ENCODE measurements at places on chromosomes 2 and 18.

DNA sequence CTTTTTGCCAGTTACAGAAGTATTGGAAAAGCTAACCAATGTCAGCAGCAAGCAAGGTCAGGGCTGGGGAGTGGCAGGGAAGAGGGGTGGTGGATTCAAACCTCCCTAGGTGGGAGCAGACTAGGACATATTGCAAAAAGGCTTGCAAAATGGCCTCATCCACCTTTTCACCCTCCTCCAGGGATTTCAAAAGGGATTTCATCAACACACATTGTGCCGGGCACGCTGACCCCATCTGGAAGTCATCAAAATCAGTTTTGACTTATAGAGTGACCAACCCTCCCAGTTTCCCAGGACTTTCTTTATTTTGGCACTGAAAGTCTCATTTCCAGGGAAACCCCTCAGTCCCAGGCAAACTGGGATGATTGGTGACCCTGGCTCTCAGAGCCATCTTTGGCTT, 94.7 kb downstream of the BIN1 start:
- no peak for DNase-seq

- DNase-seq: no peak
Observed at GRCh38 chr18:63617915-63618234, 26.2 kb downstream of the SERPINB4 start.

- DNase-seq: no peak
Observed at GRCh38 chr18:26510337-26510736, 38.0 kb downstream of the KCTD1 start.

DNA sequence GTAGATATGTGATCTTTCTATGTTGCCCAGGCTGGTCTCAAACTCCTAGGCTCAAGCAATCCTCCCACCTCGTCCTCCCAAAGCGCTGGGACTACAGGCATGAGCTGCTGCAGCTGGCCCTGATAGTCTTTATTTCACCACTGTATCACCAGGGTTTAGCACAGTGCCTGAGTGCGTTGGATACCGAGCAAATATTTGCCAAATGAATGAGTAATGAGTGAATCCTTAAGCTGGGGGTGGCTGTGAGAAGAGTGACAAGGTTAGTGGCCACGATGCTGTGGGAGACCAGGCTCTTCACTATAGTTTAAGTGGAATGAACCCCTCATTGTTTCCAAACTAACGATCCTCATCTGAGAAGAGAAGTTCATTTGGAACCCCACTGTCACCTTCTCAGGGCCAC, 60.8 kb upstream of the FAM136A start:
- no peak for DNase-seq

DNA sequence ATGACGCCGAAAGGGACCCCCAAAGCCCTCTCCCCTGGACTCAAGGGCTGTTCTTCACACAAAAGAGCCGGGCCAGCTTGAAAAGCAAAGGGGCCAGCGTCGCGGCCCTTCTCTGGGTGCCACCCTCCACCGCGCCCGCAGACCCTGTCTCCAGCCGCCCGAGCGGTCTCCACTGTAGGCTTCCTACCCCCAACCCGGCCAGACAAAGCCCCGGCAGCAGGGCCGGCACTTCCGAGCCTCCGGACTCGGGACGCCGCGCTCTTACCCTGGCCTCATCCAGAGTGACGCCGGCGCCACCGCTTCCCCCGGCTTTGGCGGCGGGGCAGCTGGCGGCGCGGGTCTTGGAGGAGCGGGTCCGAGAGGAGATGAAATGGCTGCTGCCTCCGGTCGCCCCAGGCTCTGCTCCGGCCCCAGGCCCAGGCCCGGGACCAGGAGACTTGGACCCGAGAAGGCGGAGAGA, 603 bp downstream of the ATAD2B start:
- peak; percentile 69 for DNase-seq

DNA sequence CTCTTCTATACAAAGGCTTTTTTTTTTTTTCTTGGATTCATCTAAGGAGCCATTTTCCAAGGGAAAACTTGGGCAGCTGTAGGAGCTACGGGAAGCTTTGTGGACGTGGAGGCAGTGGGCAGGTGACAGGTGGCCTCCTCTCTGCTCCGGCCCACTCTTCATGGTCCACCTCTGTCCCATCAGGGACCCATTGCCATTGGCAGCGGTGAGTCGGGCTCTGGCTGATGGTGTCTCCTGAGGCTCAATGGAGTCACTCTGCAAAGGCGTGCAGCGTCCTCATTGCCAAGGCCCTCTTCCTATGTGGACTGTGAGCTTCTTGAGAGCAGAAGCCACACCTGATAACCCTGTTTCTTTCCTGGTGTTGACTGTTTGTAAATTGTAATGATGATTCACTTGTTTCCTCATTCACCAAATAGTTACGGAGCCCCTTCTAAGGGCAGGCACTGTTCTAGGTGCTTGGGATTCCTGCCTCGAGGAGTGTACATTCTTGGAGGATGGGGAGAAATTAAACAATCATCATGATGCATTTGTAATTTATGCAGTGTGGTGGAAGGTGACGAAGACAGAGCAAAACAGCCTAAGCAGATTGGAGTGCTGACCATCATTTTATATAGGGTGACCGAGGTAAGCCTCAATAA, 240.3 kb upstream of the HS6ST1 start:
- peak; percentile 36 for DNase-seq

GRCh38 chr2:1605102-1606045, 138.9 kb downstream of the PXDN start:
- no peak for DNase-seq

- DNase-seq: no peak
Observed at GRCh38 chr18:43596105-43596712, 318.9 kb upstream of the SYT4 start.

DNA sequence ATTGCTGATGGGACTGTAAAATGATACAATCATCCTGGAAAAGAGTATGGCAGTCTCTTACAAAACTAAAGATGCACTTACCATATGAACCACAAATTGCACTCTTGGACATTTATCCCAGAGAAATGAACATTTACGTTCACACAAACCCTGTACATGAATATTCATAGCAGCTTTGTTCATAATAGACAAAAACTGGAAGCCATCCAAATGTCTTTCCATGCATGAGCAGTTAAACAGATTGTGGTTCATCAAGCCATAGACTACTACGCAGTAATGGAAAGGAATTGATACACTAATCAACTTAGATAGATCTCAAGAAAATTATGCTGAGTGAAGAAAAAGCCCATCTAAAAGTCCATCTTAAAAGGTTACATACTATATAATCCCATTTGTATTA, 156.1 kb upstream of the SLC39A10 start:
- no peak for DNase-seq

DNA sequence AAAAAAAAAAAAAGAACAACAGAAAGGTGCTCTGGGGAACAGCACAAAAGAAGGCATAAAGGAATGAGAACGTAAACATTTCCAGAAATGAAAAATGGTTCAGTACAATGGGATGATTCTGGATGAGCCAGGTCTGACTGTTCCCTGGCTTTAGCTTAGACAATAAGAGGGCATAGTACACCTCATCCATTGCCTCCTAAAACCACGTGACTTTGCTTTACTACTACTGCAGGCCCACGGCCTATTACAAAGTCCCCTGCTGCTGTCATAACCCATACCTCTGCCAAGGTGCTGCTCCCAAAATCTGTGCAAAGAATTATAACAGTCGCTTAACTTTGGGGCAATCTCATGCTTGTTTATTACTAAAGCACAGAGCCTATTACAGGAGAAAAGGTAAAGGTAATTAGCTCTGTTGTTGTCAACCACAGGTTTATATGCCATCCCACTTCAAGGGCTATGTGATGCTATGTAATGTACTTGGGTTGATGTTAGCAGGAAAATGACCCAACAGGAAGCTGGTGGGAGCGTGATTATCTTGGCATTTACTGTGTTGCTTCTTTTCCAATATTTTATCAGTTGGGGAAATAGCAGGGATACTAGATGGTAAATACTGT, 26.8 kb downstream of the STK17B start:
- no peak for DNase-seq

All from sciatic nerve (tissue), 2 donors.